ENCODE measurements at places on chromosomes 1 and 21. TPM values are rescaled to one million over a fixed set of nuclear protein-coding genes. Genes with fewer than 3 reads are reported as not detected.

Gene ACOT11
- total RNA-seq = 10.3 TPM

Gene C1orf210
- not detected for total RNA-seq

DNA sequence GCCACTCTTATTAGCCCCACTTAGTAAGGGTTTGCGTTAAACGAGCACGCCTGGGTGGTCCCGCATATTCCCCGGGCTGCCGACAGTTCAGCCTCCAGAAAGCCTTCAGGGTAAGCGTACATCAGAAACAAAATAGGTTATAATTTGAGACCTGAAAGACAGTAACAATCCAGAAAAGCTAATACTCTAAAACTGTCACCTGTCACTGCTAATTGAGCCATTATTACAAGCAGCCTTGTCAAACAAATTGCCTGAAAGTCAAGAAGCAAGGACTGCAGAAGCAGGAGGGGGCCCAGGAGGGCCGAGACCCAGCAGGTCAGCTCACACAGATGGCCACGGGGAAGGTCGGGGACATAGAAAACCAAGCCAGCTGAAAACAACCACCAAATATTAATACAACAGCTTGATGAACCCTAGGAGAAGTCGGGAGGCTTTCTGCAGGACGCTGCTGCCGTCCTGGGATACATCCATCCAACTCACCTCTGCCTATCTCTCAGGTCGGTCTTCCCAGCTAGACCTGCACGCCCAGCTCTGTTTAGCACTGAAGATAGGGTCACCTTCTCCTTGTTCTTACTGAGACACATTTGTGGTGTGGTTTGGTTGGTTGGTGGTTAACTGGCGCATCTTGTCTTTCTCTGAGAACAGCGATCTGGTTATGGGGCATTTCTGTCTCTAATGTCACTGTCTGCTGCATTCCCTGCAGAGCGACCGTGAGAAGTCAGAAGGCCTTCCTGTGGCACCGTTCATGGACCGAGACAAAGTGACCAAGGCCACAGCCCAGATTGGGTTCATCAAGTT lies 110.8 kb downstream of the WDR4 start:
- DNase-seq = no peak

DNA sequence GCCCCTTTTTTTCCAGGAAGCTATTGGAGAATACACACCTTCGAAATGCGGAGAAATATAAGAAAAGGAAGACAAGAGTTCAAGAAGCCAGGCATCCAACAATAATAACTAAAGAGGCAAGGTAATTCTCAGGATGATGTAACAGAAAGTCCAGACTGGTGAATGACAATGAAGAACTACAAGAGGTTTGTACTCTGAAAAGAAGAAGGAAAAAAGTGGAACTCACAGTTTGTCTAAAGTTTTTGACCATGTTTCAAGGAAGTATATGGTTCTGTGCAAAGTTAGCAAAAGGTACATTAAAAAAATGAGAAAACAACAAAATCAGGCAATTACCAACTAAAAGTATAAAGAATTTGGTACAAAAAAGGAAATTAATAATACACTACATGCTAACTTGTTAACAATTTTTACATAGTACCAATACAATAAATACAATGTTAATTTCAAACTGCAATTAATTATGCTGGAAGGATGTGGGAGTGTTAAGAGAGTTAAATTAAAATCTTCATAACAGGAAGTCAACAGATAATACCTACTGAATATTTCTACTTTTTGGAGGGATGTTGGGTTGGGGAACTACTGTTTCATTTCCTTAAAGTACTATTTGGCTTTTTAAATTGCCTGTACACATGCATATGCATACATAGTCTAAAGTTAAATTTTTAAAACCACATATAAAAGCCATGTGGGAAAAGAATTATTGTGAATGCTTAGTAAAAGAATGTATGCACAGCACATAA lies 12.9 kb upstream of the CD55 start:
- DNase-seq = no peak

DNA sequence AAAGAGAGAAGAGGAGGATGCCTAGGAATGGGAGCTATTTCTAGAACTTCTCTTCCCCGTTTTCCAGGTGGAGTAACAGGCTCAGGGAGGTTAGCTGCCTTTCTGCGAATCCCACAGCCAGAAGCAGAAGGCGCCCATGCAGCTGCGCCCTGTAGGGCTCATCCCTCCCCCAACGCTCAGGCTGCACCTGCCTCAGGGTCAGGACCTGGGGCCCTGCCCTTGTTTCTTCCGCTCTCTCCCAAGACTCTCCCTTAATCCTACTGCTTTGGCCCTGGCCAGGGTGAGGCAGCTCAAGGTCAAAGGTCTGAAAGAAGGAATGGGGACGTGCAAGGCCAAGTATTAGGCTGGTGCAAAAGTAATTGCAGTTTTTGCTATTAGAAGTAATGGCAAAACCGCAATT lies 30.5 kb upstream of the PADI2 start:
- no peak for DNase-seq

DNA sequence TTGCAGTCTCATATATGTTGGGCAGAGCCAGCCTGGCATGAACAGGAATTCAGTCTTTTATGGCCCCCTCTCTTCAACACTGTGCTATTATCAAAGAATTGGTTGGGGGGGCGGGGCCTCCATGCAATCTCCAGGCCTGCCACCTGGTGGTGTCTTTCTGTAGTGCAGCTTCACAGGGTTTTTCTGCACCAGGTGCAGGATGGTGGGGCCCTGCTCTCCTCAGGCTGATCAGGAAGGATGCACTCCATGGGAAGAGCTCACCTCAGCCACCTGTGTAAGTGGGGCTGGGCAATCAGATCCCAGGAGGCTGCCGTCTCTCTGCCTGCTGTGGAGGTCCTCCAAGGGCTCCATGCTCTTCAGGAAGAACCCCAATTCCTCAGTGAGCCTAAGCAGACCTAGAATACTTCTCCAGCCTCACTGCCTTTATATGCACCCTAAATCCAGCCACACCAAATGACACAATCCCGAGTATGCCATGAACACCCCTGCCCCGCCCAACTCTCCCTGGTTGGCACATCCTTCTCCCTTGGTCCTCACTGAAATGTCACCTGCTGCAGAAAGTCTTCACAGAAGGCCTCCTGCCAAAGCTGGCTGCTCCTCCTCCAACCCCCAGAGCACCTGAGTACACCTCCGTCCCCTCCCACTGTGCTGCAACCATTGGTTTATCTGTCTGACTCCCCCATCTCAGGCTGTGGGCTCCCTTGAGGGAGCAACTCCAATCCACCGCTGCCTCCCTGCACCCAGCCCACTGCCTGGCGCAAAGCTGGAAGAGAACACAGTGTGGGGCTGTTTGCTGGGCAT lies 16.5 kb downstream of the STK40 start:
- DNase-seq = peak; percentile 89

DNA sequence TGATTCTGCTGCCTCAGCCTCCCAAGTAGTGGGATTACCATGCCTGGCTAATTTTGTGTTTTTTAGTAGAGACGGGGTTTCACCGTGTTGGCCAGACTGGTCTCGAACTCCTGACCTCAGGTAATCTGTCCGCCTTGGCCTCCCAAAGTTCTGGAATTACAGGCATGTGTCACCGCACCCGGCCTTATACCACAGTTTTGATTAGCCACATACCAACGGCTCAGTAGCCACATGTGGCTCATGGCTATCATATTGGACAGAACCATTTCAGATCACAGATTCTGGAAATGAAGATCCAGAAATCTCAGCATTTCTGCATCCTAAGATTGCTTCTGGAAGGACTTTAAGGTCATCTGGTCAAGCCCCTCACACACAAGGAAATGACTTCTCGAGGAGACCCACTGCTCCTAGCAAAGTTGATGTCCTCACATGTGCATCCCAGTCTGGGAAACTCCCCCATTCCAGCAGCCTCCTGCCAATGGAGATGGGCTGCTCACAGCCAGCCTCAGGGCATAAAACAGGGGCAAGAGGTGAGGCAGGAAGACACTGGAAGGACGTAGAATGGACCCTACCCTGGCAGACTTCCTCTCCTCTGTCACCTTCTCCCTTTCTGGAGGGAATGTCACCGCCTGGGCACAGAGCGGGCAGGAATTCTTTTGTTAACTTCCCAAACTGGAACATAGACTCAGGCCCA lies 17.5 kb upstream of the CITED4 start:
- no peak for DNase-seq

- DNase-seq = no peak
Observed at GRCh38 chr1:192626366-192627179, 9.4 kb upstream of the RGS13 start.

Gene IGFN1
- total RNA-seq = 3.4 TPM

- peak; percentile 86 for DNase-seq
Observed at GRCh38 chr1:162612606-162613400, 19.5 kb upstream of the DDR2 start.

Gene SPATA17
- 0.48 TPM for total RNA-seq

DNA sequence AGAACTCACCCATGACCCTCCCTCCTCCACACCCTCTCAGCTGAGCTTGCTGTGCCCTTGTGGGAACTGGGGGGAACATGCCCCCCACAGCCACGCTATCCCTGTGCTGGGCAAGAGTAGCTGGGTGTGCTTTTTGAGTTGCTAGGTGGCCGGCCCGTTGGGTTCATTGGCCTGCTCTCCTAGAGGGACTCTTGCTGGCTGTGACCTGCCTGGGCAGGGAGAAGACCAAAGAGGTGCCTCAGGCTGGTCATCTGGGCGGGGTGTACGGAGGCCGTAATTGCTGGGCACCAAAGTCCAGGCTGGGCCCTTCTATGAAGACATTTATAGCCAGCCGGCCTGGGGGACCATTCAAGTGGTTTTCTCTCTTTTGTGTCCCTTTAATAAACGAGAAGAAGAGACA lies 138.3 kb upstream of the ZBTB40 start:
- DNase-seq = peak; percentile 72

GRCh38 chr1:11514366-11514765 lies 35.4 kb downstream of the DISP3 start:
- DNase-seq = peak; percentile 35

Gene IGSF3
- total RNA-seq = 3.0 TPM

- DNase-seq = no peak
Observed at GRCh38 chr1:207863893-207864535, 46.9 kb downstream of the CD34 start.

- no peak for DNase-seq
Observed at GRCh38 chr1:239739919-239740318, 351.8 kb upstream of the FMN2 start.

DNA sequence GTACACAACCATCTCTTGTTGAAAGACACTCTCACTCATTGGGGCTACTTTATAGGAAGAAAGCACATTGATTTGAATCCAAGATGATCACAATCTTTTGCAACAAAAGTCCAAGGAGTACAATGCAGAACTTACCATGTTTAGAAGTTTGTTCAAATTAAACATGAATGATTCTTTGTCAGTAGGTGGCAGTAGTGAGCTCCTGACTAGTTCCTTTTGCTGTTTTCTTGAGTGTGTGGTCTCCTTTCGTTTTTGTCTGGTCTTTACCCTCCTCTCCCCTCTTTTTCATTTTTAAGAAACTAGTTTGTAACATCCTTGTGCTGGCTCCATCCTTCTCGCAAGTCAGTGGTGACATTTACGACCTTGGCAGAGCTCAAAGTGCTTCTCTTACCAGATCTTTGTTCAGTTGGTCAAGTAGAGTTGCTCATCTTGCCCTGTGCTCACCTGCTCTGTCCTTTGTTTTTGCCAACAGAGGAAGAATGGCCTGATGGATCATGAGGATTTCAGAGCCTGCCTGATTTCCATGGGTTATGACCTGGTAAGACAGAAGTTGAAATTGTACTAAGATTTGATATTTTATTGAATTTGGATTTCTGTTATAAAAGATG lies 35.7 kb upstream of the MTR start:
- DNase-seq = no peak

GRCh38 chr1:71350330-71350729 lies 269.5 kb upstream of the ZRANB2 start:
- DNase-seq = no peak

DNA sequence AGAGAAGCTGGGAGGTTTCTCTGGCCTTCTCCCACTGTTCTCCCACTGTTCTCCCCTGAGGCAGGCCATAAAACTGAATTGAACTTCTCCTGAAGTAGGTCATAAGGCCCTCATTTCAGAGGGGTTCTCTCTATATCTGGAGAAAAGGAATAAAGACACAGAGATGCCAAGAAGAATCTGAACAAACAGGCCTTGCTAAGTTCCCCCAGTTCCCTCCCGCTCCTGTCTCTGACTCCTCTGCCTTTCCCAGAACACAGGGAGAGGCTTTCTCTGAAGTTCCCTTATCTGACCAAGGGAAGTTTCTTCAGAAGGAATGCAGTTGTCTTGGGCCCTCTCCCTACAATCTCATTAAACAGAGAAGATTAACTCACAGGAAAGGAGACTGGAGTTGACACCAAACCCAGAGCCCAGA lies 83.4 kb downstream of the SLC16A1 start:
- no peak for DNase-seq
